Transverse colon (tissue), 4 donors: ENCODE measurements at places on chromosomes 12 and 14.

DNA sequence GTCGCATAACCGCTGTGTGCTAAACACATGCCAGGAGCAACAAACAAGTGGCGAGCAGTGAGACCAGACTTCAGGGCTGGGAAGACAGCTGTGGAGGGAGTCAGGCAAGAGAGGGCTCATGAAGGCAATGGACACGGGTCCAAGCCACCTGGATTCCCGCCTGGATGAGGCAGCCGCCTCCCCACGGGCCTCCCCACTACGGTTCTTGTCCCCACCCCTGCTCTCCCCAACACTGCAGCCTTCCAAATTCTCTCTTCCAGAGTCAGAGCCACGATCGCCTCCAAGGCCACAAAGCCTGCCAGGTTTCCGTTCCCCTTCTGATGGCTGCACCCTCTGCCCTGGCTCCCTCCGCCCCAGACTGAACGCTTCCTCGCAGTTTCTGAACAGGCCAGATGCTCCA lies 36.1 kb upstream of the PIWIL1 start:
- no peak for DNase-seq

GRCh38 chr14:93155667-93156066 lies 29.0 kb downstream of the MOAP1 start:
- DNase-seq, result no peak

DNA sequence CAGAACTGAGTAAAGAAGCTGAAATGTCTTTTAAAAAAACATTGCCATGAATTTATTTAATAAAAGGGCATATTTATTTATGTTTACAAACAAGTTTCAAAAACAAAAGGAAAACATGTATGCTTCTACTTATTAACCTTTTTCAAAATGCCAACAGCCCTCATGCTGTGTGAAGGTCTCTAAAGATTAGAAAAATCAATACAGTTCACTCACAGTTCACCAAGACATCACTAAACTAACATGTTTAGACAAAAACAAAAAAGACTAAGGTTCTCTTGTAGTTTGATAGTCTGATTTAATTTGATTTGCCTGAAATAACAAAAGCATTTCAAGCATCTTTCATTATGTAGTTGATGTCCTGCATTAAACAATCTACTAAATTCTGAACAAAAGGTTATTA lies 63.9 kb upstream of the POC1B start:
- DNase-seq, result no peak

DNA sequence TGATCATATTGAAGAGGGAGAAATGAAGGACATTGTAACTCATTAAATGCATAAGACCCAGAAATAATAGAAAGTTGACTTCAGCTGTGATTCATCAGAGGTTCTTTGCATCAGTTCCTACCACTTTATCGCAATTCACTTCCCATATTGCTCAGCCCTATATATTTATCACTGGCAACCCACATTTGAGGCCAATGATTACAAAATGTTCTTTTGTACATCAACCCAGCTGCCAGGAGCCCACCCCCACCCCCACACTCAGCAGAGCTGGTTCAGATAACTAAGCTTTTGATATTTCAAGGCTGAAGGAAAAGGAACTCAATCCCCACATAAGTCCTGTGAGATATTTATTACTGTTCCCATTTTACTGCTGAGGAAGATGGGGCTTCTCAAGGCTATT lies 51.2 kb upstream of the TMPO start:
- DNase-seq, result no peak

DNA sequence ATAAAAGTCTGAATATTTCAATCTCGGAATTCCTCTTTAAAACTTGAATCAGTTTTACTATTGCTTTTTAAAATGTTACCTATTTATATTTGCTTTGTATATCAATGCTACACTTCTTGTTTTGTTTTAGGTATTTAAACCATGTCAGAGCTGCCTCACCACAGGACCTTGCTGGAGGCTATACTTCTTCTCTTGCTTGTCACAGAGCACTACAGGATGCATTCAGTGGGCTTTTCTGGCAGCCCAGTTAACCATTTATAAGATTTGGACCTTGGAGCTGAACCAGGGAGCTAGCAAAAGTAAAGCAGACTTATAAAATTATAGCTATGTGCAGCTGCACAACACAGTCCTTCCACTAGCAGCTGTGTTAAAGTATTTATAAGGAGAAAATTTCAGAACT lies 12.8 kb downstream of the TRMT5 start:
- no peak for DNase-seq

DNA sequence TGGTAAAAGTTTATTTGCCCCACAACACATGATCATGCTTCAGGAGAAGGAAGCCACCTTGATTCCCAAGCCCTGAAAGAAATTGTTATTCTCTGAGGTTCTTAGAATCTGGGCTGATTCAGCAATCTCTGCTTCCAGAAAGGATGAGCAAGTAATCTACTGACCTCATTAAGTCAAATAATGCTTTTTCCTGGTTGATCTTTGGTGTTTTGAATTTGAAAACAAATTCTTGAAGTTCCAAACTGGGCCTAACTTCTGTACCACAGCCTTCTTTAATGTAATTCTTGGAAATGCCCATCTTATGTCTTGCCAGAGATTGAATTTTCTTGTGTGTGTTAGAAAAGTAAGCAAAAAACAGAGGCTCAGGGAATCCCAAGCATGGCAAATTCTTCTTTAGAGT lies 319.2 kb upstream of the DDHD1 start:
- no peak for DNase-seq

DNA sequence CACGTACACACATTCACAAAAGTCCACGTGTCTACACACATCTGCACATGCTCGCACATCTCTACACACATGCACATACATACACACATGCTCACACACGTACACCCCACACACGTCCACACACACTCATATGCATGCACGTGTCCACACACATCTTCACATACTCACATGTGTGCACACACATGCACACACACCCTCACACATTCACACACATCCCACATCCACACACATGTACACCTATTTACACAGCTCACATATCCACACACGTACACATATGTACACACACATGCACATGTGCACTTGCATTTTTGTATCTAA lies 3.6 kb downstream of the ADGRD1 start:
- DNase-seq, result no peak

DNA sequence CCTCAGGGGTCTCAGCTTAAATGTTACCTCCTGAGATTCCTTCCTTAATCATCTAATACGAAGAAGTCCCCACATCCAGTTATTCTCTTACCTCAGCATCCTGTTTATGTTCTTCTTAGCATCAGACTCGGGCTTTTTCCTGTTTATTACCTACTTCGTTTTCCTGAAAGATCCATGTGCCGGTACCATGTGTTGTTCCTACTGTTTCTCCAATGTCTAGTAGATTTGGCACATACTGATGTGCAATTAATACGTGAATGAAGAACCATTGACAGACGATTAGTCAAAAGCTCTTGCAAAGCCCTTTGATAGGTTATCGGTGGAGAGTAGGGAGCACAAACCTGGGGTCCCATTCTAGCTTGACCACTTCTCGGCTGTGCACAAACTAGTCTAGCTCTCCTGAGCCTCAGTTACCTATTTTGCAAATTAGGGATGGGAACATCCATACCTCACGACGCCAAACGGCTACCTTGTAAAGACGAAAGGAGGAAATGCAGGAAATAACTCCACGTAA lies 735 bp upstream of the MAPKAPK5 start:
- DNase-seq, result no peak

DNA sequence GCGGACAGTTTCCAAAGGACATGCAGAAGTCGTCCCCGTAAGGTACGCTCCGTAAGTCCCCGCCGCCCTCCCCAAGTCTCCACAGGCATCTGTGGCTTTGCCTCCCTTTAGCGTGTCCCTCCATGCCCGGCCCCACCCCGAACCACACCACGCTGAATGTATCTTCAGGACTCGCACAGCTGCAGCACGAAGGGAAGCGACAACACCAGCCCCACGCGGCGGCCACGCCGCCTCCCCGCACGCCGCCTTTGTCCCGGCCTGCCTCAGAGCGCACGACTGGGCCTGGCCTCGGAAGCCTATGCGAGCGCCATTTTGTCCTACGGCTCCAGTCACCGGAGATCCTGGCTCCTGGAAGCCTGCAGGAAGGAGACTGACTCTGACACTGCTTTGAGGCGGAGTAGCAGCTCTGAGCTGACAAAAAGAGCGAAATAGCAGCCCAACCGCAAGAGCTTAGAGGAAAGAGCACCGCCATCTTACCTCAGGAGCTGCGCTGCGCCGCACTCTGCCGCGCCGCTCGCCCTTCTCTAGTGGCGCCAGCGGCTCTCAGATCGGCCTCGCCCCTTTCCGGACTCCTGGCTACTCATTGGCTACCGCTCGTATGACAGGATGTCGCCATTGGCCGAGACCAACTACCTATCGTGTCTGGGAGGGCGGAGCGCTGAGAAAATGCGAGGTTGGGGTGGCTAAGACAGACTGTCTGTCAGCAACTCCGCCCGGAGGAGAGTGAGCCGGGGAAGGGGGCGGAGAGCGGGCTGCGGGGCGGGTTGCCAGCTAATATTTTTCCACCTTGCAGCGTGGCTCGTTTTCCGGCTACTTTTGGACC lies at the start of gene KANSL2:
TSS of gene KANSL2 (minus strand) at position 529 of the 823 bp plus-strand sequence. CDS start 606 bp downstream, outside the sequence.
- peak; percentile 98 for DNase-seq

- no peak for DNase-seq
These were observed 208.3 kb downstream of the LRIG3 start for GRCh38 chr12:58711974-58712373.

GRCh38 chr12:30969606-30970395 lies 43.3 kb downstream of the TSPAN11 start:
- no peak for DNase-seq

GRCh38 chr12:50617657-50618056 lies 112.9 kb downstream of the DIP2B start:
- DNase-seq, result no peak

DNA sequence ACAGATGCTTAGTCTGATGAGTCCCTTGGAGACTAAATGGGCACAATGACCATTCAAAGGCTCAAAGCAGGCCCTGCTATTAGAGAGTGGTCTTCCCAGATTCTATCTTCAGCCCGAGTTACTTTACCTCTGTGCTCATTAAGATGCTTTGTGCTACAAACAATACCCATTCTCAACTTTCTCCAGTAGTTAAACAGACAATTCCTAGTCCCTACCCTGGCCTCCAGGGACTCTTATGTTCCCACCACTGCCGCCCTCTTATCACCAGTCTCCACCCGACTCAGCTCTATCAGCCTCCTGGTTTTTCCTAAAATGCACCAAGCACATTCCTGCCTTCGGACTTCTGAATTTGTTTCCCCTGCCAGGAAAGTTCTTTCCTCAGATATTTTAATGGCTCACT lies 25.6 kb upstream of the GPHB5 start:
- no peak for DNase-seq

GRCh38 chr12:28036940-28037339 lies 64.4 kb upstream of the PTHLH start:
- no peak for DNase-seq

GRCh38 chr14:76352639-76353281 lies 23.2 kb upstream of the ESRRB start:
- DNase-seq, result peak; percentile 20

- DNase-seq, result no peak
These were observed 49.1 kb upstream of the RGS6 start for GRCh38 chr14:71883094-71883493.

DNA sequence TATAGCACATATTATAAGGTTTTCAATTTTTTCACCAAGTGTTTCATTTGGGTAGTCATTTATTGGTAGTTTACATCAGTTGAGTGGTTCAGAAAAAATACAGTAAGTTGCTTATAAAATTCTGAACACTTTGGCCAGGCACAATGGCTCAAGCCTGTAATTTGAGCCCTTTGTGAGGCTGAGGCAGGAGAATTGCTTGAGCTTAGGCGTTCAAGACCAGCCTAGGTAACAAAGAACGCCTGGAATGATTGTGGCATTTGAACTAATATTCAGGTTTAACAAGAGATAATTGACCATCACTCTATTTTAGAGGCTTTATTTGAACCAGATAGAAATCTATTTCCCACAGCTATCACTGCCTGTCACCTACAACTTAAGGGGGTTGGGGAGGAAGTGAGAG lies 22.7 kb downstream of the HIF1A start:
- no peak for DNase-seq

GRCh38 chr14:37901978-37902377 lies 305.7 kb upstream of the SSTR1 start:
- DNase-seq, result no peak

DNA sequence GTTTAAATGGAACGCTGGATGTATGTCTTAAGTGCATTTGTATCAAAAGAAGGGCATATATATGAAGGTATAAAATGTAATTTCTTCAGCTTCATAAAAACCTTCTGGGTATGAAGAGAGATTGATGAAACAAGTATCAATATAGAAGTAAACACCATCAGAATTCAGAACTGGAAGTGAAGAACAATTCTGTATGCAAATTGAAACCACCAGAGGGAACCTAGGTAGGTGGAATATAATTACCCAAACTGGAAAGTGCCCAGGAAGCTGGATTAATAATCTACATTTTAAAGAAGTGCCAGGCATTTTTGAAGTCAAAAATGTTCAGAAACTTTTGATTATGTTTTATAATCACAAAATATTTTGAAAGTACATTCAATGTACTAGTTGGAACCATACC lies 336.2 kb upstream of the GARIN6 start:
- DNase-seq, result no peak

DNA sequence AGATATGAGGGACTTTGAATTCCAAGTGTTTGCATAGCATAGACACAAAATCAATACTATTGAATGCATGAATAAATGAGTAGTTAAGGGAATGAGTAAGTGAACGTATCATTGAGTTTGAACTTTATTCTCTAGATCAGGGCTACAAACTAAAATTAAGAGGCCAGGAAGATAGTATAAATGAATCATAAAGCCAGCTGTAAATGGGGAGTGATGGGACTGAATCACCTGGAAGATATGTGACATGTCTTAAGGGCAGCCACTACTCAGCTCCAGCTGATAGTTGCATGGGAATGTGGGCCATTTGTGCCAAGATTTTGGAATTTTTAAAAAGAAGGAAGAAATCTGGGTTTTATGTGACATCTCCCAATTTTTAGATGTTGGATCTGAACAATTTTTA lies 229.9 kb downstream of the AKAP6 start:
- no peak for DNase-seq

- no peak for DNase-seq
These were observed 70.3 kb upstream of the SCN8A start for GRCh38 chr12:51520576-51521325.

DNA sequence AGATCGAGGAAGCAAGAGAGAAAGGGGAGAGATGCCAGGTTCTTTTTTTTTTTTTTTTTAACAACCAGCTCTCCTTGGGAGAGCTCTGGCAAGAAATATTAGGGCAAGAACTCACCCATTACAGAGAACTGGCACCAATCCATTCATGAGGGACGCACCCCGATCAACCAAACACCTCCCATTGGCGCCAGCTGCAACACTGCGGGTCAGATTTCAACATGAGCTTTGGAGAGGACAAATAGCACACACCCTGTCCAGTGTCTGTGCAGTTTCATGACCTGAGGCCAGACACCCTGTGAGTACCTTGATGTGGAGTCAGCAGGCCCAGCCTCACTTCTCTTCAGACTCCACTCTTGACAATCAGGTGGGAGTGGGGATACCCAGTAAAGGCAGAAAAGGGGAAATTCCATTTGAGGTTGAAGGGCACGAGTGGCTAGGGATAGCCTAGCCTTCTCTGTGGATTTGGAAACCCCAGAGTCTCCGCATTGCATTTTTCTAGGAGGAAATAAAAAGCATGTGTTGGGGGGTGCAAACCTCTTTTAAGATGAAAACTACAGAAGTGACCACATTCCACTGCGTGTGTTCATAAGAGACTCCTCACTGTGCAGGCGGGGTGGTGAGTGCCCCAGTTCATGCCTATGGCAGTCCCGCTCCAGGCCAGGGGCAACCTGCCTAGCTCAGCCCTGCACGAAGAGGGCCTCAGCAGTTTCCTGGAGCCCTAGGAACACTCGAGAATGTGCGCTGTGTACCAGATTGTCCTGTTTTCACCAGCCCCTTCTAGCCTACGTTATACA lies 42.4 kb upstream of the GPATCH2L start:
- DNase-seq, result no peak

GRCh38 chr14:47207617-47208016 lies 467.8 kb downstream of the MDGA2 start:
- no peak for DNase-seq

- no peak for DNase-seq
These were observed 61.3 kb downstream of the PHLDA1 start for GRCh38 chr12:75970310-75970709.
